Gastrocnemius medialis (tissue), 4 donors: ENCODE measurements at places on chromosomes 16 and 17.
A peak's percentile ranks its signal among the peaks of the same experiment; 100 is the strongest.

DNA sequence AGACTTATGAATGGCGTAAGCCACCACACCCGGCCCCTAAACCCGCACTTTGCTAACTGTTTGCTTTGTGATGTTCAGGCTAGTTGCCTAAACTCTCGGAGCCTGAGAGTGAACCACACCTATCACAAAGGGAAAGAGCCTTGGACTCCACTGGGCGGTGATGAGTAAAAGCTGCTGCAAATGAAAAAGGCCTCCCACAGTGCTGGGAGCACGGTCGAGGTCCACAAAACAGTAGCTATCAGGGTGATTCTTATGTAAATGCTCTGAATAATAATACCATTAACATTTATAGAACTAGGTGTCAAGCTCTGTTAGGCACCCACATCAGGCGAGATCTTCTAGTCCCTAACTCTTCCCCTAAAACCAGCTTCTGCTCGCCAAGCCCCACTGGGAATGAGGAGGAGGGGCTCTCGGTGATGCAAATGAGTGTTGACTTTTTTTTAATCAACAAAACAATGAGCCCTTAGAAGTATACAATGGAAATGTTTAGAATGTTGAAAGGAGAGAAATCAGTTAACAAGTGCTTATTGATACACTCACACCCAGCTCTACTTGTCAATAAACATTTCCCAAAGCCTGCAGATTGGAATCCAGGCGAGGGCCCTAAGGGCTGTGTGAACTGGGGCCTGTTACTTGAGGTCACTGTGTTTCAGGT is 19.8 kb downstream of the FBRS start:
- H3K27ac ChIP-seq, result no peak overlapping the region
- H3K27me3 ChIP-seq, result no peaks in the 10 kb centered on the region
- no peaks in the 10 kb centered on the region for H3K36me3 ChIP-seq
- no peak overlapping the region for H3K4me3 ChIP-seq

- no peaks in the 10 kb centered on the region for H3K4me1 ChIP-seq
- H3K27me3 ChIP-seq, result no peaks in the 10 kb centered on the region
- no peak overlapping the region for H3K4me3 ChIP-seq
- no peak overlapping the region for H3K27ac ChIP-seq
- no peaks in the 10 kb centered on the region for H3K36me3 ChIP-seq
Observed at GRCh38 chr17:66436631-66437030, 134.2 kb downstream of the PRKCA start.

DNA sequence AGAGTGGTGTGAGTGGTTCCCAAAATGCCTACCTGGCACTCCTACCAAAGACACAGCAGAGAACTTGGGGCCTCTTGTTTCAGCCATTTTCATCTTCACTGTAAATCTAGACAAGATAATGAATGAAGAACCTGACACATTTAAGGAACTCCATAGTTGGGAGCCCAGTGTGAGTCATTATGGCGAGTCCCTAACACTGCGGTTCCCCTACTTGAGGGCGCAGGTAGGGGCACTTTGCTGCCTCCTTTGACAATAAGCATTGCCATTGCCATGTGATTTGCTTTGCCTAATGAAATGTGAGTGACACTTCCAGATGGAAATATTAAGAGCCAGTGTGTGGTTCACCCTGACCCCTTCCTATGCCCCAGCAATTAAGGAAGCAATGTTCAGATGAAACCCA is 517.6 kb downstream of the MAF start:
- no peaks in the 10 kb centered on the region for H3K4me1 ChIP-seq
- DNase-seq, result no peak
- H3K36me3 ChIP-seq, result no peaks in the 10 kb centered on the region

DNA sequence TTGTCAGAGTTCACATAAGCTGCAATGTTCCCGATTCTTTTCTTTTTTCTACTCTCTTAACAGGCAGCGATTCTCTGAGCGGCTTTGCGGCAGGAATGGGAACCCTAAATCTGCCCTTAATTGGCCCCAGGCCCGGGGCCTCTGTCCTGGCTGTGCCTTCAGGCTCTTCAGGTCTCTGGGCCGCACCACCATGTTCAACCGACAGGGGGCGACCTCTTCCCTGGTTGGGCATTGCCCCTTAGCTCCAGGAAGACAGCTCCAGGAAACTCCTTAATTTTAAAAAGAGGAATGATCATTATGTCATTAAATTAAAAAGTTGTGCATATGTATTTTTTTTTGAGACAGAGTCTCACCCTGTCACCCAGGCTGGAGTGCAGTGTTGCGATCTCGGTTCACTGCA is 20.3 kb downstream of the CACNG5 start:
- H3K36me3 ChIP-seq, result no peaks in the 10 kb centered on the region
- H3K27ac ChIP-seq, result no peak overlapping the region
- no peaks in the 10 kb centered on the region for H3K27me3 ChIP-seq
- peaks cover 9% of the 10 kb centered on the region for H3K4me1 ChIP-seq
- H3K4me3 ChIP-seq, result no peak overlapping the region

DNA sequence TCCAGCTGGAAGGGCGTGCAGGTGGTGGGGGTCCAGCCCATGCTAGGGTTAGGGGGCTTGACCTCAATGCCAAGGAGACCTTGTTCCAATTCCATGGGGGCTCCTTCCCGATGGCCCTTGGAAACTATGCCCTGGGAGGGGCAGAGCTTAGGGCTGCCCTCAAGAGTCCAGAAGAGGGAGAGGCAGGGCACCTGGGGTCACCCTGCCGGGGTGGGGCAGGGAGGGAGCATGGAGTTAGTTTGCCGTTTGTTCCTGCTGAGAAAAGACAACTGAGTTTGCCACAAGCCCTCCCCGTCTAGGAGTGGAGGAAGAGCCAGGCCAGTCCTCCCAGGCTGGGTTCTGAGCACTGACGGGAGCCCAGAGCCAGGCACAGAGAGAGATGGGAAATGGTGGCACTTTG is 21.4 kb downstream of the MMP15 start:
- H3K4me3 ChIP-seq, result no peak overlapping the region
- peak overlapping the region; percentile 32 for H3K27ac ChIP-seq
- H3K27me3 ChIP-seq, result no peaks in the 10 kb centered on the region
- H3K36me3 ChIP-seq, result no peaks in the 10 kb centered on the region

GRCh38 chr17:81842725-81843504 is 8.1 kb upstream of the PPP1R27 start:
- H3K27ac ChIP-seq, result peak overlapping the region; percentile 99
- DNase-seq, result no peak
- peaks cover 53% of the 10 kb centered on the region for H3K4me1 ChIP-seq
- peaks cover 48% of the 10 kb centered on the region for H3K36me3 ChIP-seq

DNA sequence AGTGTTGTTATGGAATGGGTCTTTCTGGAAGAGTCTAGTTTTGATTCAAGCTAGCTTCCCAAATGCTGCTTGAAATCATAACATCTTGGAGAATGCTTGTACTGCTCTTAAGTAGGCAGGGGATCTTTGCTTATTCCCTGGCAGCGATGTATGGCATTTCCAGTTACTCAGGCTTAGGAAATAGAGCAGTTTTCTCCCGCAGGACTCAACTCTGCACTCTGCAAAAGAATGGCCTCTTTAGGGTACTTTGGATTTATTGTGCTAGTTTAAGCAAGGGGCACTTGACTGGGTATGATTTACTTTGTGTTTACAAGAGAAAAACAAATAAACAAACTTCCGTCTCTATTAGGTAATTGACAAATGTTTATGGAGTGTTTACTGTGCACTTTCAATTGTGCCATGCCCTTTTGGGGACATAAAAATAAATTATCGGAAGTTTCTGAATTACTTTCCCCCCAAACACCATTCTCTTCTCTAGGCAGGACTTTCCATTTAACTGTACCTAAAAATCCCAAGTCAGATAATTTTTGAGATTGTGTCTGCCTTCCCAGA is 164.0 kb downstream of the MAP2K6 start:
- no peaks in the 10 kb centered on the region for H3K27me3 ChIP-seq
- no peak overlapping the region for H3K4me3 ChIP-seq
- no peak overlapping the region for H3K27ac ChIP-seq
- no peaks in the 10 kb centered on the region for H3K36me3 ChIP-seq
- DNase-seq, result no peak
- H3K4me1 ChIP-seq, result no peaks in the 10 kb centered on the region

- no peaks in the 10 kb centered on the region for H3K27me3 ChIP-seq
- H3K27ac ChIP-seq, result peak overlapping the region; percentile 34
- DNase-seq, result peak; percentile 26
- peaks cover 34% of the 10 kb centered on the region for H3K4me1 ChIP-seq
Observed at GRCh38 chr16:440627-441026, 15.2 kb downstream of the RAB11FIP3 start.

DNA sequence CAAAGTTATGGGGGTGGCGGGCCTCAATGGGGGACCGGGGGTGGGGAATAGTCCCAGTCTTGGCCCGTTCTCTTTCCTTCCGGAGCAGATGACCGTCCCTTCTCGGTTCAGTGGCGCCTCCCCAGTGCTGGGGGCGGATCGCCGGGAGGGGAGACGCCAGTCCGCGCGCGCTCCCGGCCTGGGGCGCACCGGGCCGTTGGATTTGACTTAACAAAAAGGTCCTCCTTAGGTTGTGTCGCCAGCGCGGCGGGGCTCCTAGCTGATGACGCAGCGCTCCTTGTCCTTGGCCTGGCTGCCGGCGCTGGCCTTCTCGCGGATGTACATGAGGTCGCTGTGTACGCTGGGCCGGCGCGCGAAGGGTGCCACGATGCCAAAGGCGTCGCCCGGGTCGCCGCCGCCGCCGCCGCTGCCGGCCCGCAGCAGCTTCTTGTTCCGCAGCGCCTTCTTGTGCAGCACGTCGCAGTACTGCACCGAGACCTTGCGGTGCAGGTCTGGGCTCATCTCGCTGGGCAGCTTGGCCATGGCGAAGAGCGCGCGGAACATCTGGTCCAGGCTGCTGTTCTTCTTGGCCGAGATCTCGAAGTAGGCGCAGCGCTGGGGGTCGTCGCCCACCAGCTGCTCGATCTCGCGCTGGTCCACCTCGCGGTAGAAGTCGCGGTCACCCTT is 1.2 kb downstream of the RASD1 start:
- no peaks in the 10 kb centered on the region for H3K27me3 ChIP-seq
- peak overlapping the region; percentile 93 for H3K4me3 ChIP-seq
- peak; percentile 16 for DNase-seq

DNA sequence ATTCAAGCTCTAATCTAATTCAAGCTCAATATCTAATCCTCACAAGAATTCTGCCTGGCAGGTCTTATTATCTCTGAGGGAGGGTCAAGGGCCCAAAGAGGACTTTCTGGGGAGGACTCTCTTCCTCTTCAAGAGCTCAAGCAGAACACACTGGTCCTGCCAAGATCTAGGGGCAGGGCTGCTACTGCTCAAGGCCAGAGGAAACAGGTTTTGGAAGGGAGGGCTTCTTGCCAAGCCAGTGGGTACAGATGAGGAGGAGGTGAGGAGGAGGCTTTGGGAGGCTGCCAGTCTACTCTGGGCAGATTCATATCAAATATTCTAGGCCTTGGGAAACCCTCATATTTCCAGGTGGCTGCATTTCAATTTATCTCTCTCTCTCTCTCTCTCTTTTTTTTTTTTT is 51.8 kb upstream of the IL34 start:
- H3K27ac ChIP-seq, result no peak overlapping the region
- H3K4me1 ChIP-seq, result peaks cover 10% of the 10 kb centered on the region
- H3K27me3 ChIP-seq, result no peaks in the 10 kb centered on the region
- no peak for DNase-seq
- H3K36me3 ChIP-seq, result no peaks in the 10 kb centered on the region

DNA sequence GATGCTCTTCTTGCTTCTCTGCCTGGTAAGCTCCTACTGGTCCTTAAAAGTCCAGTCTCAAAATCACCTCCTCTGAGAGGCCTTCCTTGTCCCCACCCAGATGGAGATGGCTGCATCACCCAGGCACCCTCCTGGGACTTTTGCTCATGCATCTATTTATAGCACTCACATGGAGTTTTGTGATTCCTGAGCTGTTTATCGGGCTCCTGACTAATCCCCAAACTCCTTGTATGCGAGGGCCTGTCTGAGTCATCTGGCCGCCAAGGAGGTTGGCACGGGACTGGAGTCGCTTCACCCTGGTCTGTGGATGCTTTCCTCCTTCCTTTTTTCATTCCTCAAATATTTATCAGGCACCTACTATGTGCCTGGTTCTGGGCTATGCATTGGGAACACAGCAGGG is 2.3 kb upstream of the MAP2K3 start:
- peak overlapping the region; percentile 86 for H3K27ac ChIP-seq
- no peaks in the 10 kb centered on the region for H3K36me3 ChIP-seq
- H3K27me3 ChIP-seq, result no peaks in the 10 kb centered on the region
- no peak overlapping the region for H3K4me3 ChIP-seq

DNA sequence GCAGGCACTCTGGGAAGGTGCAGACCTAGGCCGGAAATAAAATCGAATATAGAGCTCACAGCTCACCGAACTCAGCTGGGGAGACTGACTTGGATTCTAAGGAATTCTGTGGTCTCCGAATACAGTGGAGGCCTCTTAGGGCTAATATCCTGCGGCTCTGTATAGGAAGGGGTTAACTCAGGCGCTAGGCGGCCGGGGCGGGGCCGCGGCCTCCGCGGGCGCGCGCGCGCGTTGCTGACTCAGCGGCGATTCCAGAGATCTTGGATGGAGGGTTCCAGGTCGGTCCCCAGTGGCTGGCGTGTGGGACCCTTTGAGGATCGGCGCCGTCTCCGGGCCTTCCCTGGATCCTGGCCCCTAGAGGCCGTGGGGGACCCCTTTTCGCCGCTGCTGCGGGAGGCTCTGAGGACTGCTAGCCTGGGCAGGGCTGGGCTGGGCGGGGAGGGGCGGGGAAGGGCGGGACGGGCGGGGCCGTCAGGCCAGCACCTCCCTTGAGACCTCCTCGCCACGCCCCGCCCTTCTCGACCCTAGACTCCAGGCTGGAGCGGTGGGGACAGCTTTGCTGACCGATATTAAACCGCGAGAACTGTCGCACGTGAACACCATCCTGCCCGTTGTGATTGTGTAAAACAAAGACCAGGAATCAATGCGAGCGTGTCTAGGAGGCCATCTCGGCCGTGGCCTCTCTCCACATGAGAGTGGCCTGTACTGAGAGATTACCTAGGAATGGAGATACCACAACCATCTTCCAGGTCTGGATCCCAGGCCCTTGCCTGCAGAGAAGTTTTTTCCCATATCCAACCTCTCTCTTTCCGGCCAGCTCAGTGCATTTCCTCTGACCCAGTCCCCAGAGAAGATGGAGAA is 1.4 kb upstream of the PLEKHH3 start:
- peaks cover 74% of the 10 kb centered on the region for H3K4me1 ChIP-seq
- H3K36me3 ChIP-seq, result peaks cover 2% of the 10 kb centered on the region
- H3K27ac ChIP-seq, result peak overlapping the region; percentile 96
- peak; percentile 82 for DNase-seq
- peak overlapping the region; percentile 70 for H3K4me3 ChIP-seq

DNA sequence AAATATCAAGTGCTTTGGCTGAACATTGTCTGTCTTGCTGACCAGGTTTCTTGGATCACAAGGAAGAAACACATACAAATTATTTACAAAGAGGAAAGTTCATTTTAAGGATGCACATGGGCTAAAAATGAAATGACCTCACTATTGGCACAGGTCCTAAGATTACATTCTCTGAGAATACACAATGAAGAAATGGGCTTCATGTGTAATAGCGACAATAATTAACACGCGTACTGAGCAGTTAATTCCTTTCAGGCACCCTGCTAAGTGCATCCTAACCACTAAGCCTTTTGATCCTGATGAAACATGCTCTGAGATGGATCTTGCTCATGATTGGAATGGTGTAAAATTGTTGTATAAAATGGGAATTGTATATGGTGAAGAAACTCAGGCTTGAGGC is 429.0 kb downstream of the HS3ST4 start:
- H3K4me3 ChIP-seq, result no peak overlapping the region
- no peaks in the 10 kb centered on the region for H3K4me1 ChIP-seq
- H3K27ac ChIP-seq, result no peak overlapping the region
- no peak for DNase-seq
